ENCODE measurements at places on chromosomes 2 and 18.

DNA sequence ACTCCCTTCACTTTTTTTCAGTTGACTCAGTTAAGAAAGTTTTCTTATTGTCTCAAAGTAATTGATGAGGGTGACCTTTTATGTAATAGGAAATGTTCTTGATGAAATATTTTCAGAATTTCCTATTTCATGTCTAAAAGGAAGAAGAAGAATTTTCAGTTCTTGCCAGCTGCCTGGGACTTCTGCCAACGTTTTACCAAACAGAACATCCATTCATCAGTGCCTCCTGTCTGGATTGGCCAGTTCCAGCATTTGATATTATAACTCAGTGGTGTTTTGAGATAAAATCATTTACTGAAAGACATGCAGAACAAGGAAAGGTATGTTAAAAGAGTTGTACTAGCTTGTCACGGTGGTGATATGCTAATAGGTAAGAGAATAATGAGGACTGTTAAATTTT, 104.7 kb upstream of the MYO3B start:
- no peak for DNase-seq

GRCh38 chr2:227942021-227942420, 70.6 kb downstream of the DAW1 start:
- DNase-seq, result no peak

GRCh38 chr18:21889570-21889969, 149.0 kb downstream of the MIB1 start:
- no peak for DNase-seq

DNA sequence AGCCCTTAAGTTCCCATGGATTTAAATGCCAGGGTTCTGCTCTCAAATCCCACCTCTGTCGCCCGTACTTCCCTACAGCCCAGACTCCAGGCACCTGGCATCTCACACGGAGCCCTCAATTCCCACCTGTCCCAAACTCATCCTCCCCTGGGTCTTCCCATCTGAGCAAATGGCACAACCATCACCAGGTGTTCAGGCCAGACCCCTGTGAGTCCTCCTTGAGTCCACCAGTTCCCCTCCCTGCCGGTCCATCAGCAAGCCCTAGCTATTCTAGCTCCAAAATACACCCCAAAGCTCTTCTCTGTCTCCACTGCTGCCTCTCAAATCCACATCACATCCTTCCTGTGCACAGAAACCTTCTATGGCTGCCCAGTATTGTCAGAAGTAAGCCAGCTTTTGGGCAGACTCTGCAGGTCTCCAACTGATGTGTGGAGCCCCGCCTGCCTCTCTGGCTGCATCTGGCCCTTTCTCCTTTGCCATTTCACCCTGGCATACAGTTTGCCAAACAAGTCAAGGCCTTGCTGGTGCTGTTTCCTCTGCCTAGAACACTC, 67.7 kb downstream of the DNMT3A start:
- no peak for DNase-seq

DNA sequence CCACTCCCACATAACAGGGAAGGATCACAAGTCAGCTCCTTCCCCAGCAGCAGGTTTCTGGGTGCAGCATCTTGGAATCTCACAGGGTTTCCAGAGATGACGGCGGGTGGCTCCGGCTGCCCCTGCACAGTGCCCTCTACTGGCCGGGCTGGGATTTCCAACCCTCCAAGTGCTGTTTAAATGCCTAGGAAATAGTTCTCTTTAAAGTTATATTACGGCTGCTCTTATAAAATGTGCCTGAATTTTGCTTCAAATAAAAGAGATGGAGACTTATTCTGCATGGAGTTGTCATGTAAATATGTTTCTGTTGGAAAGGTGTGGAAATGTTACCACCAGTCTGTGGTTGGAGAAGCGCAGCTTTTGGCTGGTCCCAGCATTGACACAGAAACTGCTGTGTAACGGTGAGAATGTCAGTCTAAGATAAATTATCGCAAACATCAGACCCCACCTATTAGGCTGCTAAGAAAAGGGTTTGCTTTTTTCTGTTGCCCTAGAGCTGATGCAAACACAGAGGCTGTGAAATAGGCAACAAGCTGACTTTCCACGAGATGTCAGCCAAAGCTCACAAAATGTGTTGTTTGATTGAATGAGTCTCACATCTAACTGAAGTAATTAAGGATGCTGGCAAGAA, 3.3 kb upstream of the HJURP start:
- DNase-seq, result no peak

Data from NCI-H2029 (cell line).